Muscle of leg (tissue), 16 donors: ENCODE measurements at places on chromosomes 4 and X. TPM values are rescaled to one million over a fixed set of nuclear protein-coding genes. Genes with fewer than 3 reads are reported as not detected.

DNA sequence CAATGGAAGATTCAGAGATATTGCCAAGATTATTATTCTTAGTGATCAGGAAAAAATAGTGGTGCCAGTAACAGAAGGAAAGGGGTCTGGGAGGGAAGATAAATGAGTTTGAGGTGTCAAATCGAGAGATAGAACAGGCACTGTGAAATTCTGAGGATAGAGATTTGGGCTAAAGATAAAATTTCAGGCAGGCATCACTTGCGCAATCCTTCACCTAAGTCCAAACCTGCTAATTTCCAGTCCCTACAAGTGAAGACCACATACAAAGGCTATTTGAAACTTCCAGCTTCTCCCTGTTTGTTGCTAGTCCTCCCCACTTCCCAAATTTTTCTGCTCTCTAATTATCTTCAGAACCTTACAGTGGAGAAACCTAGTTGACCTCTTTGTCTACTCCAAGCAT is 494.6 kb downstream of the MAGEE1 start:
- no peak for DNase-seq

DNA sequence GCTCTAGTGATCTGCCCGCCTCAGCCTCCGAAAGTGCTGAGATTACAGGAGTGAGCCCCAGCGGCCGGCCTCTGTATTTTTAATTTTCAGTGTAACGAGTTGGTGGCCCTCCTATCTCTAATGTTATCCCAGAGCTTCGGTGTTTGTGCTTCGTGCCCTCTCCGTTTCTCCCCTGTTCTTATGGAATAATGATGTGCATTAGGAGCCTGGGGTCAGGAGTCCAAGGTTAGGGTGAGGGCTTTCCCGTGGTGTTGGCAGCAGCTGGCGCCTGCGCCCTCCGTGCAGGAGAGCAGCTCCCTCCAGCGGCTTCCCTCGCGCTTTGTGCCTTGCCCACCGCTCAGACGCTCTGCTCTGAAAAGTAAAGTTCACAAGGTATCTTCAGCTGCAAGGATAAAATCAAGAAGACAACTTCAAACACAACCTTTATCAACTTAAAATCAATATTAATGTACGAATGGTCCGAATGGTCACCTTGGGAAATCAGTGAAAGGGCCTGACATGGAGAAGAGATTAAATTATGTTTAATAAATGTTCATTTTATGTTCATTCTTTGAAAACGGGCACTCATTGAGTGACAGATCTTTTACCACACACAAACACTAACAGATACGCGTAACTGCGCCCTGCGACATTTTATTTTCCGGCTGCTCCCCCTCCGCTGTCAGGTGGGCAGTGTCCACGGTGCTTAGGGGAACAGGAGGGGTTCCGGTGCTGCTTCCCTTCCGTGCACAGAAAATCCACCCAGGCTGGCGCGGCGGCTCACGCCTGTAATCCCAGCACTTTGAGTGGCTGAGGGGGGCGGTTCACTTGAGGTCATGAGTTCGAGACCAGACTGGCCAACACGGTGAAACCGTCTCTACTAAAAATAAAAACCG is 62.4 kb downstream of the TRAPPC11 start:
- DNase-seq: peak; percentile 51

- peak; percentile 88 for DNase-seq
These were observed 107.1 kb downstream of the NSUN7 start for GRCh38 chr4:40856840-40857362.

DNA sequence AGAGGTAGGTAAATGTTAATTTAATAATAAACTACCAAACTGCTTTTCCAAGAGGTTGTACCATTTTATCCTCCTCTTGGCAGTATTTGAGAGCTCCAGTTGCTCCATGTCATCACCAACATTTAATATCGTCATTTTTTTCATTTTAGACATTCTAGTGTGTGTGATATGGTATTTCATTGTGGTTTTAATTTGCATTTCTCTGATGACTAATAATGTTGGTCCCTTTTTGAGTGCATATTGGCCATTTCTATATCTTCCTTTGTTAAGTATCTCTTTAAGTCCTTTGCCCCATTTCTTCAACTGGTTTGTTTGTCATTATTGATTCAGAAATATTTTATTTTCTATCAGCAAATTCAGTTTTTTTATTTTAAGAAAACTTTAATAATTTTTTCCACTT is 88.8 kb downstream of the MAPK10 start:
- DNase-seq: no peak

DNA sequence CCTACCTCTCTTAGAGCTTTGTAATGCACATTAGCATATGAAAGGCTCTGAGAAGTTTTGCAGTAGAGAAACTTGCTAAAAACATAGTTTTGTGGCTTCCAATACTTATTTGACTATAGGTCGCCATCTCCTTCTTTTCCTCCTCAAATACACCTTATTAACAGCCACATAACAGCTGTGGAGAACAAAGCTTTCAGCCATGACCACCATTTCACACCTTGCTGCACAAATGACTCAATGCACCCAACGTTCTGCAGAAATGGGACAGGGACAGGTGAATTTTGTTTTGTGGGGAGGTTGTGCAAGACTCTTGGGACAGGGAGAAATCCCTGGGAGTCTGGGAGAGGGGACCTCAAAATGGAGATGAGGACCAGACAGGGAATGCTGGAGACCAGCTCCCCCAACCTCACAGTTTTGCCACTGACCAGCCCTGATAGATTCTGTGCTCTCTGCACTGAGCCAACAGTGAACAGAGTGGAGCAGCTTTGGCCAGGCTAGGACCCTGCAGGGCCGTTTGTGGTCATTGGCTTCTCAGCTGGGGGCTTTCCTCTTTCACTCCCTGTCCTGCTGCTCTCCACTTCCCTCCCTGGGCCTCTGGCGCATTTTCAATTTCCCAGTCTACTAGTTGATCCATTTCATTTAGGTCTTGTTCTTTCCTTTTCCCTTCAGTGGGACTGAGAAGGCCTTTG is 16.6 kb downstream of the FRMPD3 start:
- DNase-seq: no peak

- DNase-seq: no peak
These were observed 152.5 kb downstream of the DCTD start for GRCh38 chr4:182764642-182765041.

Gene PSAPL1
- total RNA-seq: not detected

Gene VCX3B
- total RNA-seq: not detected

Gene CLNK
- 0.04 TPM for total RNA-seq
